ENCODE measurements at places on chromosomes 5 and 9. TPM values are rescaled to one million over a fixed set of nuclear protein-coding genes. Genes with fewer than 3 reads are reported as not detected.

The MARCHF6 gene
- 47.5 TPM for total RNA-seq

The LRRC19 gene
- not detected for total RNA-seq

The EQTN gene
- 0.93 TPM for total RNA-seq

The IFNB1 gene
- total RNA-seq = 0.77 TPM

The IL13 gene
- total RNA-seq = not detected

The TXNDC8 gene
- total RNA-seq = not detected
